ENCODE measurements at places on chromosomes 11 and 22. TPM values are rescaled to one million over a fixed set of nuclear protein-coding genes. Genes with fewer than 3 reads are reported as not detected.

DNA sequence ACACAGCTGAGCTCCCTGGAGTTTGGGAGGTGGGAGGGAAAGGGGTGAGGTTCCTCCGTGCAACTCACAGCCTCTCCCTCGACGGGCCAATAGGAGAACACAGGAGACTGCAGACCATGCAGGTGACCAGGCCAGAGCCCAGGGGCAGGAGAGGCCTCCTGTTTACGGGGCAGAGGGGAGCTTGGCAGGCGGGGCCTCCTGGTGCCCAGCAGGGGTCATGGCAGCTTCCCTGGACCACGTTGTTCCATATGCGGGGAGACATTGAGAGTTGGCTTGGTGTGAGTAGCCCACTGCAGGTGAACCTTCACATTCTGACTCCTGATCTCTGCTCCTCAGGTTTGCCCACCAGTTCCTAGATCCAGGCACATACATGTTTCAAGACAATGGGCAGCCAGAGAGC, 19.3 kb upstream of the XKR3 start:
- no peak for DNase-seq

DNA sequence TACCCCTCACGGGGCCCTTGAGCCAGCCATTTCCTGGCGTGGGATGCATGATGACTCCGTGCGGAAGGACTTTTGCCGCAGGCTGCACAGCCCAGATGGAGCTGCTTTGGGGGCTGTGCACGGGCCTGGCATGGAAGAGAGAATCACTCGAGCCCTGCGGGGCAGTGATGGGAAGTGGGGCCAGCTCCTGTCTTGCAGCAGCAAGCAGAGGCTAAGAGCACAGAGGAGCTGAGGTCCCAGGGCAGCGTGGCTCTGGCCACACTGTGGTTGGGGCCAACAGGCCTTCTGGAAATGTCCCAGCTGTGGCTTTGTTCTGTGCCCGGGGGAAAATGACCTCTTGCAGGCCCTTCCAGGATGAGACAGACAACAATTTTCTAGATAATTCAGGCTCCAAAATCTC, 92.7 kb upstream of the TIMP3 start:
- DNase-seq: no peak

DNA sequence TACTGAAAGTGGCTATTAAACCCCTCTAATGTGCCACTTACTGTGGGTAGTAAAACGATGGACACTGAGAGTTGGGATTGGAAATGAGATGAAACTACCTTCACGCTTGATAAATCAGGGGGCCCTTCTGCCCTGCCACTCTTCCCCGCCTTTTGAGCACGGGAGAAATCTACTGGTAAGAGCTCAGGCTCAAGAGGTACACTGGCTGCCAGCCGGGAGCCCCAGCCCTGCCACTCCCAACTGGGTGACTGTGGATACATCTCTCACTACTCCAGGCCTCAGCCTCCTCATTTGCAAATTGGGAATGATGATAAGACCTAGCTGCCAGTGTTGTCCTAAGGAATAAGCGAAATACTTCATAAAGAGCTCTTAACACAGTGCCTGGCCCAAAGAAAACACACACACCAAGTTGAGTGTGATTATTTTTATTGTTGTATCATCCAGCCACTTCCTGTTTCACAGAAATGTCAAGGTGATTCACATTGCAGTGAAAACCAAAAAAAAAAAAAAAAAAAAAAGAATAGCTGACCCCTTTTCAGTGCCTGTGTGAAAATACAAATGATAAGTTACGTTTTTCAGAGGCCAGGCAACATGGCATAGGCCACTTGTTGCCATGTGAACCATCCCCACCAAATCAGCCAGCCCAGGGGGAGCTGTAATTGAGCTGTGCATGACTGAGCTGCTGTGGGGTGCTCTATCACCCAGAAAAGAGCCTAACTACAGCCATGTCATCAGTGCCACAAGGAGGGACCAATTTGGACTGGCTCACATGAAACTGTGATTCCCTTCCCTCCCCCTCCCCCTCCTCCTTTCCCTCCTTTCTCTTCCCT, 4.4 kb upstream of the ZNRD2 start:
- DNase-seq: no peak

DNA sequence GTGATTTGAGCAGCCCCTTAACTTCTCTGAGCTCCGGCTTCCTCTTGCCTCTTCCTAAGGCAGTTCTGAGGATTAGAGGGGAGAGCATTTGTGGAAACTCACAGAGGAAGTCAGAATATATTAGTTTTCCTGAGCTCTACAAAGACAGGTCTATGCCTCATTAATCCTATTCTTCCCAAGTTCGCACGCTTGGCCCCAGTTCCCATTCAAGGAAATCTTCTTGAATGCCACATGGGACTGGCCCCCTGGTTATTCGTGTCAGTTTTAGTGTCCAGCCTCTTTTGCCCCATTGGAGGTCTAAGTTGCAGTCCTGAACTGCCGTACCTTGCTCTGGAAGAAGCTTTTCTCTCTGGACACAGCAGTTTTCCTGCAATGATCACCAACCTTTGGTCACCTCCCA, 37.6 kb upstream of the ALX4 start:
- DNase-seq: no peak

DNA sequence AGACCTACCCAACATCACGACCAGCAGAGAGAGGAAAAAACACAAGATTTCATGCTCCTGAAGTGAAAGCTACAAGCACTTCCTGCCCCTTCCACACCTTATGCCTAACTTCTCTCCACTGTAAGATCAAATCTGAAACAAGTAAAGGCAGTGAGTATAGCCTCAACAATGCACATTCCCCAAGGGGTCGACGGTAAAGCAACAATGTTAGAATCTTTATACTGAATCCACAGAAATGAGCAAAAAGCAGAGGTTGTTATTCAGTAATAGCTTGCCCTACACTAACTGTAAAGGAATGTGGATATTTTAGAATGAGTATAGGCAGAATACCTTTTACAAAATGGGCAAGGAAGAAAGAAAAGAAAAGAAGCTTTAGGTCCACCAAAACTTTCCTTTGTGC, 15.6 kb downstream of the ARFGAP3 start:
- no peak for DNase-seq

DNA sequence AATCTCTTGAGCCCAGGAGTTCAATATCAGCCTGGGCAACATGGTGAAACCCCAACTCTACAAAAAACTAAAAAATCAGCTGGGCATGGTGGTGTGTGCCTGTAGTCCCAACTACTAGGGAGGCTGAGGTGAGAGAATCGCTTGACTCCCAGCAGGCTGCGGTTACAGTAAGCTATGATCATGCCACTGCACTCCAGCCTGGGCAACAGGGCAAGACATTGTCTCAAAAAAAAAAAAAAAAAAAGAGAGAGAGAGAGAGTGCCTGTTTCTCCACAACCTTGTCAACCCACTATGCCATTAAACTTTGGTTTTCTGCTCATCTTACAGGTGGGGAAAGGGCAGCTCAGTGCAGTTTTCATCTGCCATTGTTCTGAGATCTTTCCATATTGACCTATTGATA, 5.1 kb downstream of the FOLR3 start:
- no peak for DNase-seq

DNA sequence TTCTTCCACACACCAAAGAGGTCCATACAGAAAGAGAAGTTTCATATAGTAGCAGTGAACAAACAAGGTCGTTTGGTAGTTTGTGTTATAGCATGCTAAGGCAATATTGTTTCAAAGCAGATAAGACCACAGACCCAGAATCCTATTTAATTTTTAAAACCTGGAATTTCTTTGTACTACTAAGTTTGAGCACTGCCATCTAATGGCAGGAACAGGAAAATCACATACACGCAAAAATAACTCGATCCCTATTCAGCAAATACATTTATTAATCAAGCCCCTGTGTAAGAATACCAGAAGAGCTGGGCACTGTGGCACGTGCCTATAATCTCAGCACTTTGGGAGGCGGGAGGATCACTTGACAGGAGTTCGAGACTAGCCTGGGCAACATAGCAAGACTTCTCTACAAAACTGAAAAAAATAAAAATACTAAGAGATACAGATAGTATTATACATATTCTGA, 2.9 kb upstream of the BTBD10 start:
- no peak for DNase-seq

Gene KBTBD3
- 1.6 TPM for total RNA-seq

Gene CD3G
- not detected for total RNA-seq
